ENCODE measurements at places on chromosomes 3 and 15.

DNA sequence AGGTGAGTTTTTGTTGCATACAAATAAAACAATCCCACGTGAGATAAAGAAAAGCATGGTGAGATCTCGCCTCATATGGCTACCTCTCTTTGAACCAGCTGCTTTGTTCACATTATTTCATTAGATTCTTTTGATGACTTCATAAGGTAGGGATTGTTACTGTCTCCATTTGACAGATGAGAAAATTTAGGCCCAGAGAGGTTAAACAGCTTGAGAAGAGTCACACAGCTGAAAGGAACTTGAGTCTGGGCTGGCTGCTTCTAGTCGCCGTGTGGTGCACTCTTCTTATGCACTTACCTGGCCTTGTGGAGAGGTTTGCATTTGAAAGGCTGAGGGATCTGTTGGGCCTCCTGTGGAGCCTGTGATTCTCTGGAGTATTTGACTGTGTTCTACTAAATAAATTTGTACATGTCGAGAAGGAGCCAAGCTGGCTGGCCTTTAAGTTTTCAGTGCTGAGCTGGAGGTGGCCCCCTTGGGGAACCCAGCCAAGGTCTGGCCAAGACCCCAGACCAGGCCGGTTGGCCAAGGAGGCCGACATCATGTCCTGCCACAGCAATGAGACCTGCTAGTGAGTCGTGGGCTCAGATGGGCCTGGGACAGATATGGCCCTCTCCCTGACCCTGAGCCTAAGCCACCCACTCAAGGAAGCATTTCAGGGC is 125.1 kb downstream of the SMAD6 start:
- DNase-seq = no peak

DNA sequence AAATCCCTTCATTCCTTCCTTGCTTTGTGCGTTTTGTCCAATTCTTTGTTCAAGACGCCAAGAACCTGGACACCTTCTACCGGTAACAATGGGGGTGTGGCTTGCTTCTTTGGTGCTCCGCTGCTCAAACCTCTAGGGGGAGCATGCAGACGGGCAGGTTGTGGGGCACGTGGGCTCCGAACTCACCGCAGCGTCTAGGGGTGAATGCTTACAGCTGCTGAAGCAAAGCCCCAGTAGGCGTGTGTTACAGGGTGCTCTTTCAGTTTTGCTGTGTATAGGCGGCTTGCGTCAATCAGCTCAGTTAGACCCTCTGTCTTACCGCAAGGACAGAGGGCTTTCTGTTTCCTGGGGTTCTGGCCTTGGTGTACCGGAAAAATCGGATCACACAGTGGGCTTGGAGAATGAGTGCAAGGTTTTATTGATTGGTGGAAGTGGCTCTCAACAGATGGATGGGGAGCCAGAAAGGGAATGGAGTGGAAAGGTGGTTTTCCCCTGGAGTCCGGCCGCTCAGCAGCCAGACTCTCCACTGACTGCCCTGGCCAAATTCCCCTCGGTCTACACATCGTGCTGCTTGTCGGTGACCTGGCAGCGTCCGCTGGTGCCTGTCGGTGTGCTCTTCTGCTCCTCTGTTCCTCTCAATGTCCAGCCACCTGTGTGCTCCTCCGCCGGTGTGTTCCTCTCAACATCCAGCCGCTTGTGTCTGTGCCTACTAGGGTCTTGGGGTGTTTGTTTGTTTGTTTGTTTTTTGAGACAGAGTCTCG is 1.2 kb upstream of the LRRC34 start:
- peak; percentile 31 for DNase-seq

DNA sequence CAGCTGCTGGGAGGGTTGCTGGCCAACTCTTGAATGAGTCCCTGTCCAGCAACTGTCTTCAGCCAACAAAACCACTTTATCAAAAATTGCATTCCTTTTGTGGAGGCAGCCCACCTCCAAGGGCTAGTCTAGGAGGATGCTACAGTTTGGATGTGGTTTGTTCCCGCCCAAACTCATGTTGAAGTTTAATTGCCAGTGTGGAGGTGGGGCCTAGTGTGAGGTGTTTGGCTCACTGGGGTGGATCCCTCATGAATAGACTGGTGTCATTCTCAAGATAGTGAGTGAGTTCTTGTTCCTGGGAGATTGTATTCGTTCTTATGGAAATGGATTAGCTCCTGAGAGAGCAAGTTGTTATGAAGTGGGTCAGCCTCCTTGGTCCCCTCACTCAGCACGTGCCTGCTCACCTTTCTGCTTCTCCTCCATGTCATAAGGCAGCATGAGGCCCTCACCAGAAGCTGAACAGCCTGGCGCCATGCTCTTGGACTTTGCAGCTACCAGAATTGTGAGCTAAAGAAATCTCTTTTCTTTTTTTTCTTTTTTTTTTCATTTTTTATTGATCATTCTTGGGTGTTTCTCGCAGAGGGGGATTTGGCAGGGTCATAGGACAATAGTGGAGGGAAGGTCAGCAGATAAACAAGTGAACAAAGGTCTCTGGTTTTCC is 4.2 kb upstream of the RFC4 start:
- DNase-seq = no peak

DNA sequence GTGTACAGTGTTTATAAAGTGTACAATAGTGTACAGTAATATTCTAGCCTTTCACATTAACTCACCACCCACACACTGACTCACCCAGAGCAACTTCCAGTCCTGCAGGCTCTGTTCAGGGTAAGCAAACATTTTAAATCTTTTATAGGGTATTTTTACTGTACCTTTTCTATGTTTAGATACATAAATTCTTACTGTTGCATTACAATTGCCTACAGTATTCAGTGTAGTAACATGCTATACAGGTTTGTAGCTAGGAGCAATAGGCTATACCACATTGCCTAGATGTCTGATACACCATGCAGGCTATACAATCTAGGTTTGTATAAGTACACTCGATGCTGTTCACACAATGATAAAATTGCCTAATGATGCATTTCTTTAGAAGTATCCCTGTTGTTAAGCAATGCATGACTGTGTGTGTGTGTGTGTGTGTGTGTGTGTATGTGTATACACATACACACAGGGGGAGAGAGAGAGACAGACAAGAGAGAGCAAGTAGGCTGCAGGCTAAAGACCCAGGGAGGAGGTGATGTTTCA is 72.5 kb upstream of the PRR23C start:
- no peak for DNase-seq

GRCh38 chr3:89562373-89562772 is 455.0 kb downstream of the EPHA3 start:
- DNase-seq = no peak

DNA sequence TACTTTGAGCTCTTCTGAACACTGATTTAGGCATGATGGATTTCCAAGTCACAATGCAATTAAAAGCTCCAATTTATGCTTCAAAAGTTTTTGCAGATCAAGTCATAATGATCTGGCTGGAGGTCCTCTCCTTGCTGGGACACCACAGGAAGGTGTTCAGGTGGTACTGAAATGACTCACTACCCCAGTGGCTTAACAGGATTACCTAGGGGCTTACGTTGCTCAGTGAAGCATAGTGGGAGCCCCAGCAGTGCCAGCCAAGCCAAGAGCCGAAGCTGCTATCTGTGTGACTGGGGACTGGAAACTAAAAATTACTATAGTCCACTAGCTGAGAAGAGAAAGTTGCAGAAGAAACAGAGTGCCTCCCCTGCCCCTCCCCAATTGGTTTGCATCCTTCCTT is 110.1 kb upstream of the LPP start:
- DNase-seq = no peak

GRCh38 chr3:117628823-117629291 is 919.3 kb downstream of the TUSC7 start:
- DNase-seq = no peak

GRCh38 chr3:16236856-16237393 is 27.8 kb downstream of the DPH3 start:
- no peak for DNase-seq

DNA sequence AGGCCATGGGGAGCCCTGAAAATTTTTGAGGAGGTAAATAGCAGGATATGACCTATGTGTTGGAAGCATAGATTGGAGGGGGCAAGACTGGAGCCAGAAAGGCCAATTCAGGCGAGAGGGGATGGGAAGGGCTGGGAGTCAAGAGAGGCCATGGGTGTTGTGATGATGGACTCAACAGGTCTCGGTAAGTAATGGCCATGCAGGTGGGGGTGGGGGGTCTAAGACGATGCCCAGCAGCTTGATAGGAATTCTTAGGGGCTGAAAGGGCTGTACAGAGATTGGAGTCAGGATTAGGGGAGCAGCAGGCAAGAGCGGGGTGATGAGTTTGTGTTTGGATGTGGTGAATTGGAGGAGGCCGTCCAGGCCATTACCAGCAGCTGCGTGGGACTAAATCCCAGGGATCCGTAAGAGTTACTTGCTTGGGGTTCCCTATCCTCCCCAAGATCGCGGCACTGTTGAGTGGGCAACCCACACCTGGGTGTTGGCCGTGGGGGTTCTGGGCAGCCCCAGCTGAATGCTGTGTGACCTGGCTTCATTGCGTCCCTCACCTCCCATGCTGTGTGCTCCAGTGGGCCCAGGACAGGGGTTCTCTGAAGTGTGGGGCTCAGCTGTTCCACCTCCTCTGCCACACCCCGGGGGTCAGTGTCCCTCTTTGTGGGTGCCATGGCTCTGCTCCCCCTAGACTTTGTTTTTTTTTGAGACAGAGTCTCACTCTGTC is 41.8 kb upstream of the CHRNB4 start:
- no peak for DNase-seq

DNA sequence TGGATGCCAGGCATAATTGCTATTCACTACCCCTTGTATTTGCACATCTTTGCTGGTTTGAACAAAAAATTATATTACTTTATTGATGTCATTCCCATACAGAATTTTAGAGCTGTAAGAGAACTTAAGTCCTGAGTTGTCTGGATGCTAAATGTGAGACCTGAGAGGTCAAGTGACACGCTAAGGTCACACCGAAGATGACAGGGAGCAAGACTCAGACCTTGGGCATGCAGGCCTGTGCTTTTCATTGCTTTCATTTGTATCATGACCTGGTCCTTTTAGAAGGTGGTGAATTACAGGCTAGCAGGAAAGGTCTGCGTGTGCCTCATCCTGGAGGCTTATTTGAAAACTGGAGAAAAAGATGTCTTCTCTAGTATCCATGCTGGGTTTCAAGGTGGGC is 312.0 kb upstream of the RASGRP1 start:
- no peak for DNase-seq

DNA sequence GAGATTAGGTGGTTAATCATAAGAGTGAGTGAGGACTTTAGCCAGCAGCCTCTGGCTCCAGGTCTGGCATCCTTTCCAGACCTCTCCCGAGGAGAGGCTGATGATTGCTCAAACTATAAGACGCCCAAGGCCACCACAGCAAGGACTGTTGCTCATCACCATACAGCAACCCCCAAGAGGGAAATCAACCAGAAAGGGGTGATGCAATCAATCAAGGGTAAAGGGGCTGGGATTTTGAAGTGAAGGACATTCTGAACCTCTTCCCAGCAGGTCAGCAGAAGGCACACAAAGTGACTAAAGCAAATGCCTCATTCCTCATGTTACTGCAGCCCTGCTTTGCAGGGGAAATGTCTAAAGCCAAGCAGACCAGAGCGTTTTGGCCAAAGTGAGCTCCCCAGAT is 247.3 kb upstream of the IGF1R start:
- no peak for DNase-seq

DNA sequence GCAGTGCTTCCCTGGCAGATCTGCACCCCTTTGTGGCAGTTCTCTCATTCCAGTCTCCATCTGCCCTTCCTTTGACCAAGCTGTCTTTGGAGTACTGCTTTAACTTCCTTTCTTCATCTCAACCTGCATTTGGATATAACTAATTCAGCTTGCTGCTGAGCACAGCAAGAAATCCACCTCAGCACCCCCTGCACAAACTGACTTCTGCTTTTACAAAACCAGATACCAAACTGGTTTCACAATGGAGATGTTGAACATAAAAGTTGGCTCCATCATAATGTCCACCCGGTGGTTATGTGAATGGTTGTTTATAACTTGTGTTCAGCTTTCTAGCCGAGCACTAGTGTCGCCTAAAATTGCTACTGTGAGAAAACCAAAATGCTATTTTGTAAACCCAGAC is 341.1 kb upstream of the SEMA6D start:
- DNase-seq = no peak

DNA sequence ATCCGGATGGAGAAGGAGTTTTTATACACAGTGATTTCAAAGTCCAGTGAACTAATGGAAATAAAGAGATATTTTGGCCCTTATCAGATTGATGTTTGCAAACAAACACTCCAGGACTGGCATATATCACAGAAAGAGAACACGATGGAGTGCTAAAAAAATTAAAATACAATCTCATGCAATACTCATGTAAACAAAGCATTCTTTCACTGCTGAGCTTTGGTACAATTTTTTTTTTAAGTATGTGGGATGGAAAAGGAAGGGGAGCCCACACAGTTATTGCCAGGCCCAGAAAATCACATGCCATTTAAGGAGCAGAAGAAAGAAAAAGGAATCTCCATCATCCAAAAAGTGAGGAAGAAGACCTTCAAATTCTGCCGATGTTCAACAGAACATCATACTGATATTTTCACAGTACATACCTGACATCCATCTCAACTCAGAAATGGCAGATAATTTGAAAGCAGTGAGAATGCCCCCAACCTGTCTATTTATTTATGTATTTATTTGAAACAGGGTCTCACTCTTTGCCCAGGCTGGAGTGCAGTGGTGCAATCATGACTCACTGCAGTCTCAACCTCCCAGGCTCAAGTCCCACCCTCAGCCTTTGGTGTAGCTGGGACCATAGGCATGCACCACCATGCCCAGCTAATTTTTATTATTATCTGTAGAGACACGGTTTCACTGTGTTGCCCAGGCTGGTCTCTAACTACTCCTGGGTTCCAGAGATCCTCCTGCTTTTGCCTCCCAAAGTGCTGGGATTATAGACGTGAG is 107.5 kb upstream of the SLC2A2 start:
- no peak for DNase-seq

DNA sequence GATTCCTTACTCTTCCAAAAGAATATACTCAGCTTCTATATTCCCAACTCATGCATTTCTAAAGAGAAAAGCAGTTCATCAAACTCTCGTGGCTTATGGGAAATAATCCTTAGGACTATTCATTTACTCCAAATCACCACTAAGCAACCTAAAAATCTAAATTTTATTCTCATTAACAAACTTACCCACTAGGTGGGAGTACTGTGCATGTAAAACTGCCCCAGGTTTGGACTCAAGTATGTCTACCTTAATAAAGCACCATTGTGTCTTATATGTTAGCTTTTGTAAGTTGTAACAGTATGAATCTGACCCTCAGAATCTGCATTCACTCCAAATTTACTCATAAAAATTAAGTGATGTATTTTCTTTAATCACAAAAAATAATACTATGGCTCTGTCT is 25.3 kb downstream of the RAD18 start:
- DNase-seq = no peak

DNA sequence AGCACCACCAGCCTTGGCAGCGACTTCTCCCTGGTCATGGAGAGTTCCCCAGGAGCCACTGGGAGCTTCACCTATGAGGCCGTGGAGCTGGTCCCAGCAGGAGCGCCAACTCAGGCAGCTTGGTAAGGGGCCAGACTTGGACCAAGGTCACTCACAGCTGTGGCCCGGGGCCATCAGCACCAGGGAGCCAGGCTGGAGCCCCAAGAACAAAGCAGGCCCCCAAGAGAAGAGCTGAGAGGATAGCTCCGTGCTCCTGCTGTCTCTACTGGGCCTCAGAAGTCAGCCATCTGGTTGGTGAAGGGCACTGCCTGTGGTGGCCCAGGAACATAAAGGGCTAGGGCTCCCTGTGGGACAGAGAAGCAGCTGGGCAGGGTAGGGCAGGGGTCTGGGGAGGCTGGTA is 14.7 kb upstream of the CPNE9 start:
- DNase-seq = no peak

Data from stimulated activated CD4-positive, alpha-beta T cell treated with anti-CD3 and anti-CD28 coated beads, Interleukin-15, amount 100 ng/mL, for 1 hour (primary cell).